Motor neuron (in vitro differentiated cells): ENCODE measurements at places on chromosomes 5 and 9. TPM values are rescaled to one million over a fixed set of nuclear protein-coding genes. Genes with fewer than 3 reads are reported as not detected.

GRCh38 chr9:114607671-114608524 is 3.2 kb upstream of the TMEM268 start:
- no peak for ATAC-seq

GRCh38 chr5:60765019-60765709 is 65.2 kb upstream of the DEPDC1B start:
- ATAC-seq, result no peak

Gene IFNA13
- total RNA-seq, result not detected in 2 replicates

DNA sequence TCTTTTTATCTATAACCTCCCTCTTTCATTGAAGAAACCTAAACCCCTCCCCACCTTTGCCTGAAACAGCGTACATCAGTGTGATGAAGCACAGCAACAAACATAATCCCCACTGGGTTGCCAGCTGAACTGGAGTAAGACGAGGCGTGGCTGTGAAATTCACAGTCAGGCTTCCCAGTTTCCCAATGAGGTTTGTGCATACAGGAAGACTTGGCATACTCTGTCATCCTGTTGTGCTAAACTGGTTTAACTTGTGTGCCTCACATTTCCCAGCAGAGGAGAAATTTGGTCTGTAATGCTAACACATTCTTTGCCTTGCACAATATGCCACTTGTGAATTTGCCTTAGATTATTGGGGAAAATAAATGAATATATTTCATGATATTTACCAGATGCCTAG is 121.5 kb downstream of the SV2C start:
- ATAC-seq, result no peak

Gene OR2V2
- total RNA-seq, result 0.33 and 1.0 TPM in 2 replicates

GRCh38 chr9:113946496-113947115 is 70.5 kb downstream of the ZNF618 start:
- no peak for ATAC-seq

Gene CDC25C
- 0.44 and 0.65 TPM in 2 replicates for total RNA-seq

DNA sequence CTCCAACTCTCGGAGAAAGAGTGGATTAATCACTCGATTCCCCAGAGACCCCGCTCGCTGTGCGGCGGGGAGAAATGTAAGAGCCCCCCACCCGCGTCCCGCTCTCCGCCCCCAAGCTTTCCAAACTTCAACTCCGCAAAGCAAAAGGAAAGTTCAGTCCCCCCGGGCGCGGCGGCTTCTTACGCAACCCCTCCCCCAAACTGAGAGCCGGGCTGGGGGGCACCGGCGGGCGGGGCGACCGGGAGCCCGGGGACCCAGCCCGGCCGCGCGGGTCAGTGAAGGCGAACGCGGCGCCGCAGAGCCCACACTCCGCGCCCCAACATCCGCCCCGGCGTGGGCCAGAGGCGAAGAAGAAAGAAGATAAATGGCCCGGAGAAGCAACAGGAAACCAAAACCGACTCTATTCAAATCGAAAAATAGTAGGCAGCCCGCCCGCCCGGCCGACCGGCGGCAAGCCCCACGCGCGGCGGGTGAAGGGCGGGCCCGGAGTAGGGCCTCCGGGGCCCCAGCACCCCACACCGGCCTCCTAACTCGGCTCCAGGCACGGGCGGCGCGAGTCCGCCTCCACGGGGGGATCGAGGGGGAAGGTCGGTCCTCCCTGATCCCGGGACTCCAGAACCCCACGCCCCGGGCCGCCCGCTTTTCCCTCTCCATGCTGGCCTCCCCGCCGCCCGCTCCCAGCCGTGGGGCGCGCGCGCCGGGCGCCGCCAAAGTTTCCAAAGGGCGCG is 720 bp downstream of the NOTCH1 start:
- ATAC-seq, result peak; percentile 3

DNA sequence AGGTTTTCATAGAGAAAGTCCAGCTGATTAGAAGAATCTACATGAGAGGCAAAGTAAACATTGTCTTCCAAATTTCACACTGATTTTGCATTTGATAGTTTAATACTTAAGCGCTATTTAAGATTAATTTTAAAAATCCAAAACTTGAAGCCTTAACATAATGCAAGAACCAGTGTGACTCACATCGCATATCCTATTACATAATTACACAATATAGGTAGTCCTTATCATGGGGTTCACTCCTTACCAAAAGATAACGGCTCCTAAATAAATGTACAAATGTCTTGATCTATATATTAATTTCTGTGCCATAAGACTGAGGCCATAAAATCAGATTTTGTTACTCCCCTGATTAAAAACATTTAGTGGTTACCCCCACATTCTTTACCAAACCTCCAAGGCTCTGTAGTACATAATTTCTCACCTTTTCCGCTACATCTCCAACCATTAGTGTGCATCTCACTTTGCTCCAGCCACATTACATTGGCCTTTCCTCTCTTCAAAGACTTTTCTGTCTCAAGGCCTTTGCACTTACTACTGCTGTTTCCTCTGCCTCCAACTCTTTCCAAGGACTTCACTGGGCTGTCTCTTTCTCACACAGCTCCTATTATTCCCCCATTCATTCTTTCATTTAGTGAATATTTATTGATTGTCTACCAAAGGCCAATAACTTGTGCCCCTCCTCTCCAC is 1.0 kb downstream of the RIOK2 start:
- no peak for ATAC-seq
